Esophagus muscularis mucosa (tissue), 4 donors: ENCODE measurements at places on chromosomes 12 and 14.

- no peak overlapping the region for H3K4me3 ChIP-seq
- H3K36me3 ChIP-seq = no peaks in the 10 kb centered on the region
- H3K4me1 ChIP-seq = peaks cover 11% of the 10 kb centered on the region
- no peaks in the 10 kb centered on the region for H3K27me3 ChIP-seq
Observed at GRCh38 chr12:92158796-92159439, 13.3 kb upstream of the BTG1 start.

GRCh38 chr12:123908884-123909725 is 63.5 kb downstream of the CCDC92 start:
- DNase-seq = no peak
- H3K27me3 ChIP-seq = peaks cover 2% of the 10 kb centered on the region
- H3K4me3 ChIP-seq = no peak overlapping the region
- no peaks in the 10 kb centered on the region for H3K4me1 ChIP-seq
- no peaks in the 10 kb centered on the region for H3K36me3 ChIP-seq
- no peak overlapping the region for H3K27ac ChIP-seq

- H3K4me3 ChIP-seq = no peak overlapping the region
- no peaks in the 10 kb centered on the region for H3K36me3 ChIP-seq
- H3K27ac ChIP-seq = no peak overlapping the region
- no peaks in the 10 kb centered on the region for H3K27me3 ChIP-seq
- H3K4me1 ChIP-seq = no peaks in the 10 kb centered on the region
Observed at GRCh38 chr12:105476616-105477015, 146.1 kb downstream of the C12orf75 start.

DNA sequence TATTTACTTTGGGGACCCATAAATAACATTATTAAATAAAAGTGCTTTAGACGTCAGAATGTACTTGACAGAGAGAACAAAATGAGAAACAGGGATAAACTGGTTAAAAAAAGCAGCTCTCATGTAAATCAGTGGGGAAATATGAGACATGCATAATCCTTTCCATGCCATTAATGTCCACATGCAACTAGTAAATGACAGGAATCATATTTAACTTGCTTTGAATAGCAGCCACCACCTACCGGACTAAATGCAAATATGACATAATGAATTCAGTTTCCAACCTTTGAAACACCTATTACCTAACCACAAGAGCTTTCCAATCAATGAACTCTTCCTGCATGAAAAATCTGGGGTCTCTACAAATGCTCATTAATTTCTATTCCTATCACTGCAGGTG is 19.6 kb downstream of the FGD6 start:
- H3K27me3 ChIP-seq = no peaks in the 10 kb centered on the region
- no peak overlapping the region for H3K27ac ChIP-seq
- no peaks in the 10 kb centered on the region for H3K36me3 ChIP-seq
- H3K4me3 ChIP-seq = no peak overlapping the region

GRCh38 chr12:120237360-120238171 is 28.0 kb downstream of the PXN start:
- no peaks in the 10 kb centered on the region for H3K27me3 ChIP-seq
- H3K4me3 ChIP-seq = no peak overlapping the region
- H3K4me1 ChIP-seq = peaks cover 100% of the 10 kb centered on the region
- no peaks in the 10 kb centered on the region for H3K36me3 ChIP-seq
